ENCODE measurements at places on chromosomes 16 and 17.

GRCh38 chr17:81131486-81132196 is 33.7 kb upstream of the PVALEF start:
- DNase-seq = no peak

- DNase-seq = no peak
These were observed 18.8 kb downstream of the WNT9B start for GRCh38 chr17:46869975-46870803.

DNA sequence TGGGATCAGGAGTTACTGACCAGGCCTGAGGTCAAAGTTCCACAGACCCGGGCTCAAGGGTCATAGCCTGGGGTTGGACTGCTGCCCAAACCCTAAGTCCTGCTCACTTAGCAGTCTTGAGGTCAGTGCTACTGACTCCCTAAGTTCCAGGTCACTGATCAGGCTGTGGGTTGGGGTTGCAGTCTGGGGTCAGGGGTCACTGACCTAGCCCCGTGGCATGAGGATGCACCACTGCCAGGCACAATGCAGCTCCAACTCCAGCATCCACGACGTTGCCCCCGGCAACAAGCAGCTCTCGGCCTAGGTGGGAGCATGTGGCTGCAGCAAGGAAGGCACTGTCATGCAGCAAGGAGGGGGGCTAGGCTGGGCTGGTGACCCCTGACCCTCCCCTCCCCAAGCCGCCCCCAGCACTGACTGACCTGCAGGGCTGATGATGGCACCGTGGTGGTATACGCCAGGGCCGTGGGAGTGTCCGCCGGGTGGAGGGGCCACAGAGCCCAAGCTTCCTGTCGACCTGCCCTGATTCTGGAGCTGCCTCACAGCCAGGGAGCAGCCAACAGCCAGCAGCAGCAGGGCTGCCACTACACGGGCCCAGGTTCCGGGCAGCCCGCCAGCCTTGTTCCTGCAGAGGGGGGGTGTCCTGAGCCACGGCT is 1.1 kb downstream of the GGT6 start:
- DNase-seq = no peak

GRCh38 chr16:638034-638543 is 2.0 kb upstream of the METTL26 start:
- no peak for DNase-seq

- no peak for DNase-seq
These were observed 5.9 kb upstream of the SDK2 start for GRCh38 chr17:73650140-73650539.

- DNase-seq = no peak
These were observed 100.7 kb downstream of the TMEM114 start for GRCh38 chr16:8489580-8489979.

DNA sequence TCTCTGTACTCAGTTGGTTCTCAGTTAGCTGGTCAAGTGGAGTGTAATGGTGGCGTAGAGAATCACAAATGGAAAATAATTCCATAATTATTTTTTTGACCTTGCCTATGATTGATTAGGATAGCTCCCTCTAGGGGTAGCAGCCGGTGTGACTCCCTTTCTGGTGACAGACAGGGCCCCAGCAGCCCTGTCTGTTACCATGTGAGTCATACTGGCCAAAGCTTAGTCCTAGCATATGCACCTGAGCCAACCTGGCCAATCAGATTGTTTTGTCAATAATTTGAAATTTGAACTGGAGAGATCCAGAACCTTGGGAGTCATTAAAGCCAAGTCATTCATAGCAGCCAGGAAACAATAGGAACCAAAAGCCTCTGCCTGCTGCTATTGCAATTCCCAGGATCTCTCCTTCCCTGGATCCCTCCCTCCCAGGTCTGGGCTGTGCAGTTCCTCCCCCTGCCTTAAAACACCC is 5.6 kb downstream of the PNPO start:
- DNase-seq = peak; percentile 33

- DNase-seq = no peak
These were observed 47.2 kb downstream of the ANKRD11 start for GRCh38 chr16:89442990-89443726.

- DNase-seq = no peak
These were observed 14.4 kb upstream of the TIMP2 start for GRCh38 chr17:78939615-78940014.

DNA sequence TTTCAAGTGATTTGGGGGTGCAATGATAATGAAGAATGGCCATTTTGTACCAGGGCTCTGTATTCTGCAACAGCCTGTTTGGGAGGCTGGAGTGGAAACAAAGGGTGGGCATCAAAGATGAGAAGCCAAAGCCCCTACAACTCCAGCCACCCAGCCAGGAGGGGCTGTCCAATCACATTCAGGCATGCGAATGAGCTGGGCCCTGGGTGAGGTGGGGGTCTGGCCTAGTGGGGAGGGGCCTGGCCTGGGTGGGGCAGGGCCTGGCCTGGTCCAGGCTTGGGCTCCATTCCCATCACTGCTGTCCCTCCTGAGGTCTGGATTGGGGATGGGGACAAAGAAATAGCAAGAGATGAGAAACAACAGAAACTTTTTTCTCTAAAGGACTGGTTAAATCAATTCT is 6.4 kb downstream of the AOC3 start:
- no peak for DNase-seq

GRCh38 chr17:4559966-4560365 is 411 bp downstream of the GGT6 start:
- no peak for DNase-seq

- DNase-seq = no peak
These were observed 23.8 kb downstream of the LCMT1 start for GRCh38 chr16:25135254-25135878.

- no peak for DNase-seq
These were observed 5.9 kb upstream of the SSTR5 start for GRCh38 chr16:1066584-1067172.

- DNase-seq = no peak
These were observed 37.9 kb upstream of the SMIM36 start for GRCh38 chr17:55549140-55549539.

- no peak for DNase-seq
These were observed 4.3 kb downstream of the MT1H start for GRCh38 chr16:56673921-56674320.

- no peak for DNase-seq
These were observed 3.2 kb downstream of the NFATC3 start for GRCh38 chr16:68088130-68088972.

DNA sequence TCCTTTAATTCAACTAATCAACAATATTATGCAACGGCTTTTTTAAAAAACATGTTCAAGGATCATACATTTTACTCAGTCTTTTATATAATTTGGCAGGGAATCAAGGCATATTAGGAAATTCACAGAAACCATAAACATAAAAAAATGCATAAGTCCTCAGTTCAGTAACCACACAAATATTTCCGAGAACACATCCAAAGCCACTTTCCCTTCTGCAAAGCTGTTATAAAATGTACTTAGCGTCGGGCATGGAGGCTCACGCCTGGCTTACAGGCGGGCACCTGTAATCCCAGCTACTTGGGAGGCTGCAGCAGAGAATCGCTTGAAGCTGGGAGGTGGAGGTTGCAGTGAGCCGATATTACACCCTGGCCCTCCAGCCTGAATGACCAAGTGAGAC is 9.7 kb upstream of the ZC3H7A start:
- no peak for DNase-seq

DNA sequence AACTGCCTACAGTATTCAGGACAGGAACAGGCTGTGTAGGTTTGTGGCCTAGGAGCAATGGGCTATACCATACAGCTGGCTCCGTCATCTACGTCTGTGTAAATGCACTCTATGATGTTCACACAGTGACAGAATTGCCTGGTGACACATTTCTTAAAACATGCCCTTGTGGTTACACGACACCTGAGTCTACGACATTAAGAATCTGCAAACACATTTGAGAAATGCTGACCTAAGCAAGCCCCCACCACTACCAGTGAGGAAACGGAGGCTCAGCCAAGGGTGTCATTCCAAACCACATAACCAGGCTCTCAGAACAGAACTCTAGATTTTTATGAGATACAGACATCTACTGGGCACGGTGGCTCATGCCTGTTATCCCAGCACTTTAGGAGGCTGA is 23.5 kb downstream of the USP36 start:
- DNase-seq = no peak

GRCh38 chr17:50845240-50846147 is 10.1 kb downstream of the WFIKKN2 start:
- DNase-seq = no peak

- no peak for DNase-seq
These were observed 50.5 kb downstream of the CACNG5 start for GRCh38 chr17:66885417-66885816.

GRCh38 chr16:81706327-81707295 is 72.5 kb upstream of the PLCG2 start:
- no peak for DNase-seq

GRCh38 chr17:64728041-64728695 is 66.1 kb upstream of the SMURF2 start:
- DNase-seq = no peak

GRCh38 chr17:75487351-75488070 is 27.8 kb downstream of the CASKIN2 start:
- DNase-seq = no peak

- peak; percentile 88 for DNase-seq
These were observed 28.6 kb downstream of the SLC38A8 start for GRCh38 chr16:84013787-84014569.

- no peak for DNase-seq
These were observed 24.7 kb downstream of the NSMCE1 start for GRCh38 chr16:27243725-27244362.

GRCh38 chr16:24409045-24409444 is 130.3 kb upstream of the RBBP6 start:
- no peak for DNase-seq

- DNase-seq = no peak
These were observed 470.6 kb upstream of the CDH5 start for GRCh38 chr16:65895906-65896305.

DNA sequence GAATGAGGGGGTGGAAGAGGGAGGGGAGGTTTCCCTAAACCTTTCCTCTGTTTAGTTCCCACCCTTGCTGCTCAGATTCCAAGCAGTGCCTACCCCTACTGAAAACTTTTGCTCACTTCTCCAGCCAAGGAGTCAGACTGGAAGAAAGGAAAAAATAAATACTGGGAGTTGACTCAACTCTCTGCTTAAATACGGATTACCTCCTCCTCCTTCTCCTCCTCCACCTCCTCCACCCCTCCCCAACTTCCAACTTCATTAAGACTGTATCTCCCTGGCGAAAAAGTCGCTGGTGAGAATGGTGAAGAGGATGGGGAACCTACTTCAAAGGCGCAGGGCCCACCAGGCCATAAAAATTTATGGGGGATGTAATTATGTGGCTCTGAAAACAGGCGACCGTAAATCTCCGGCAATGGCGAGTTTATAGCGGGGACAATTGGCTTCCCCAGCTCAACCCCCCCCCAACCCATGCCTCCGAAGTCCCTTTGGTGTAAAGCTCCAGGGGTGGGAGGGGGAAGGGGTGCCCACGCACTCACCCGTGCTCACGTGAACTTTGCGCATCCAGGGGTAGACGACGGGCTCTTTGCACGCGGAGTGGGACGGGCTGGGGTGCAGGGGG is 712 bp downstream of the HOXB4 start:
- DNase-seq = no peak

- DNase-seq = no peak
These were observed 20.5 kb downstream of the ST3GAL2 start for GRCh38 chr16:70418274-70418992.

GRCh38 chr16:3868556-3868955 is 12.0 kb downstream of the CREBBP start:
- DNase-seq = no peak

DNA sequence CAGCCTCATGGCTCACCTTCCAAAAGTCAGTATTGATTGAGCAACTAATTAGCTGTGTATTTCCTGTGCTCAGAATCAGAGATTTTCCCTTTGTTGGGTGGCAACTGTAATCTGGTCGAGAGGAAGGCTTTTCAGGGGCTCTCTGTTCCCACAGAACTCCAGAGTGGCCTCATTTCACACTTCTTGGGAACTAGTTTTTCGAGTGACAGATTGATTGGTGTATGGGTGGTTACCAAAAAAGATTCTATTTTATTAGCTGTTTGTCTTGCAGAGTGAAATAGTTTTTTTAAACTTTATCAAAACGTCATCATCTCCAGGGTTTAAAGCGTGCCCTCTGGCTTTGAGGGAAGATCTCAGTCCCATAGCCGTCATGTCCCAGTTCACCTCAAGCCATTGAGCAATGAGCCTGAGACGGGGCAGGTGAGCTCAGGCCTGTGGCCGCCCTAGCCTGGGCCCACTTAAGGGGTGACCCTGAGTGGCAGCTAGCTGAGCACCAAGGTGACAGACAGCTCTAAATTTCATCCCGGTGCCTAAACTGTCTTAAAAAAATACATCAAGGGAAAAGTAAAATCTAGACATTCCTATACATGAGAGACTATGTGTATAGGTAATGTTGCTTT is 53.0 kb downstream of the SMPD3 start:
- DNase-seq = no peak

GRCh38 chr16:82440336-82440735 is 186.4 kb upstream of the CDH13 start:
- DNase-seq = no peak

GRCh38 chr17:62121025-62121730 is 56.1 kb upstream of the MED13 start:
- DNase-seq = no peak

- no peak for DNase-seq
These were observed 31.8 kb upstream of the PRM1 start for GRCh38 chr16:11312718-11313492.

- DNase-seq = no peak
These were observed 15.0 kb upstream of the MT4 start for GRCh38 chr16:56549744-56550385.

DNA sequence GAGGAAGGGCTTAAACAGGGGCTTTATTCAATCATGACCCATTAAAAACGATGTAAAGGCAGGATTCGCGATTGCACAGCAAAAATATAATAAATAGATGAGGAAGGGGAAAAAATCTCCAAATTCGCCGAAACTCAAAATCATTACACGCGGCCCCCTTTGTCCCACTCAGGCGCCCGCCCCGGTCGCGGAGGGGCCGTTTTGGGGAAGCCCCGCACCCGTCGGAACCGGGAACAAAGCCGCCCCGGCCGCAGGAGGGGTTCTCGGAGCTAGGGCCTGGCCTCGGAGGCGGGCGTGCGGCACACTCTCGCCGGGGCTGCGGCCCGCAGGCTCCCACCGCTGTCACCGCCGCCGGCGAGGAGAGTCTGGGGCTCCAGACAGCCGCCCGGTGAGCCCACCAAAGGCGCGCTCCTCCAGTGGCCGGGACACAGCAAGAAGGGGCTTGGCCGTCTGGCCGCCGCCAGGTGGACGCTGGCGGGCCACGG is 521 bp downstream of the C16orf87 start:
- DNase-seq = no peak

- DNase-seq = no peak
These were observed 585 bp upstream of the KRT36 start for GRCh38 chr17:41490000-41490990.

DNA sequence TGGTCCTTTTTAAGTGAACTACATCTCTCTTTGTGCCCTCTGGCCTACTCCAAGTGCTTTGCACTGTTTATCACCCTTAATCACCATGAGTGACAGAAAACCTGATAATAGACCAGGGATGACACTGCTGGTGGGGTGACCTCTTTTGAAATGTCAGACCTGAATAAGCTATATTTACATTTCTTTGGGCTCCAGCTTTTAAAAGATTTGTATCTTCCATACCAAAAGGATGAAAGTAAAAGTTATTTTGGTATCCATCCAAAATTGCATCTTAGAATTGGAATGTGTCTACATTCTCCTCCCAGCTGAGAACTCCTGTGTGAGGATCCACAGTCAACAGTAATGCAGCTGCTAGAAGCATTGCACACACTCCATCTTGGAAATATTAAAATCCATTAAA is 370.0 kb downstream of the CDH11 start:
- DNase-seq = no peak

GRCh38 chr16:57957673-57958392 is 13.1 kb downstream of the CNGB1 start:
- no peak for DNase-seq

- no peak for DNase-seq
These were observed 7.9 kb upstream of the PLEKHG4 start for GRCh38 chr16:67271446-67271845.
